ENCODE measurements at places on chromosomes 5 and 9. TPM values are rescaled to one million over a fixed set of nuclear protein-coding genes. Genes with fewer than 3 reads are reported as not detected.

AQP7 gene
- total RNA-seq: 0.25 TPM

PCDHB15 gene
- total RNA-seq: 9.4 TPM

PPP3R2 gene
- not detected for total RNA-seq

SPAAR gene
- not detected for total RNA-seq

ESM1 gene
- not detected for total RNA-seq

PRXL2C gene
- 4.2 TPM for total RNA-seq

ENC1 gene
- 73.8 TPM for total RNA-seq

AGXT2 gene
- total RNA-seq: not detected

ADAM19 gene
- 20.9 TPM for total RNA-seq

- no peak for DNase-seq
Measured at GRCh38 chr5:62167561-62168057, 138.4 kb upstream of the KIF2A start.

GRCh38 chr9:86667307-86667706 lies 280.0 kb downstream of the GAS1 start:
- DNase-seq: no peak

GRCh38 chr5:151344088-151344487 lies 3.3 kb downstream of the SLC36A2 start:
- DNase-seq: no peak

GRCh38 chr9:18499980-18500379 lies 26.0 kb downstream of the ADAMTSL1 start:
- DNase-seq: no peak

DNA sequence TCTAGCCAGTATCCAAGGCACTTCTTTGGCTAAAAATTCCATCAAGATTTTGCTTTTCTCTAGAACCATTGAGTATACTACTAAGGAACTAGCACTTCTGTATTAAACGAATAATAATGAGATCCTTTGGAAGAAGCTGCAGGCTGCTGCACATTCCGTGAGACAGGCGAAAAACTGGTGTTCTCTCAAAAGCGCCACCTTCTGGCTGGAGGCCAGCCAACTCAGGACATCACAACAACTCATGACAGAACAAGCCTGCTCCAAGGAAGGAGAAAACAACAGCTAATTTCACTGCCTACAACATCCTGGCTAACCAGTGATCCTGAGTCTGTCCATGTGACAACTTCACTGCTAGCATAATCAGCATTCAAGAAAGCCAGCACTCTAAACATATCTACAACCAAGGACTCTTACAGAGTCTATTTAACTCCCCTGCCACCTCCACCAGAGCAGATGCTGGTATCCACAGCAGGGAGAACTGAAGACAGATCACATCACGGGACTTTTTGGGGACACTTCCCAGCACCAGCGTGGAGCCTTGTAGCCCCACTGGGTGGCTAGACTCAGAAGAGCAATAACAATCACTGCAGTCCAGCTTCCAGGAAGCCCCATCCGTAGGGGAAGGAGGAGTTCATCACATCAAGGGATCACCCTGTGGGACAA lies 150.5 kb downstream of the YTHDC2 start:
- DNase-seq: peak; percentile 16

DNA sequence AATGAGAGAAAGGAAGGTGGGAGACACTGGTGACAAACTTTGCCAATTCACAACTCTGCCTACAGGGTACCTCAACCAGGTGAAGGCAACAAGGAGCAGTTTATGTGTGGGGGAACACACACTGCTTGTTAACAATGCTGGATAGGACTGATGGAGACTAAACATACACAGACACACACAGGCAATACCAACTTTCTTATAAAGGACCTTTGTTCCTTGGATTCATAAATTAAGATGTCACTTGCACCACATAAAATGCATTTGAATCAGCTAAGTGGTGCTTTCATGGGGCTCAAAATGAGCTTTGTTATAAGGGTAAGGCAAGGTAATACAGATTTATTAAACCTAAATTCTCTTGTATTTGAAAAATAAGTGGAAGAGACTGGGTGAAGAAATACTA lies 4.0 kb downstream of the TSTD2 start:
- no peak for DNase-seq

GRCh38 chr9:110835859-110836271 lies 167.3 kb downstream of the MUSK start:
- DNase-seq: no peak

- no peak for DNase-seq
Measured at GRCh38 chr5:122741681-122742080, 33.2 kb upstream of the SNX2 start.

DNA sequence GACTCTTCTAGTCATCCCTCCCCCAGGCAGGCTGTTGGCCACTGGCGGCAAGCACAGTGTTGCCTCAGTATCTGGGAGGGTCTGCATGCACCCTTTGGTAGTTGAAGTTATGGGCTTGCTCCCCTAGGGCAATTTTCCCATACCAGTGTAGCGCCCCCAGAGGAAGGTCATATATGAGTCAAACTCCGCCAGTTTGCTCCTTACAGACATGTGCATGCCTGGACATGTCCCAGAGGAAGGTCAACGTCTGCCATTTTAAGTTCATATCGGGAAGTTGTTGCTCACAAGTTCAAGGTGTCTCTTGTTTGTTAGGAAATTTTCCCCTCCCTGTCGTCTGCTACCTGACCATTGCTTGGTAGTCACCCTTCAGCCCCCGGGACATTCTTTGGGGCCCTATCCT lies 51.3 kb upstream of the MROH2B start:
- DNase-seq: no peak

DNA sequence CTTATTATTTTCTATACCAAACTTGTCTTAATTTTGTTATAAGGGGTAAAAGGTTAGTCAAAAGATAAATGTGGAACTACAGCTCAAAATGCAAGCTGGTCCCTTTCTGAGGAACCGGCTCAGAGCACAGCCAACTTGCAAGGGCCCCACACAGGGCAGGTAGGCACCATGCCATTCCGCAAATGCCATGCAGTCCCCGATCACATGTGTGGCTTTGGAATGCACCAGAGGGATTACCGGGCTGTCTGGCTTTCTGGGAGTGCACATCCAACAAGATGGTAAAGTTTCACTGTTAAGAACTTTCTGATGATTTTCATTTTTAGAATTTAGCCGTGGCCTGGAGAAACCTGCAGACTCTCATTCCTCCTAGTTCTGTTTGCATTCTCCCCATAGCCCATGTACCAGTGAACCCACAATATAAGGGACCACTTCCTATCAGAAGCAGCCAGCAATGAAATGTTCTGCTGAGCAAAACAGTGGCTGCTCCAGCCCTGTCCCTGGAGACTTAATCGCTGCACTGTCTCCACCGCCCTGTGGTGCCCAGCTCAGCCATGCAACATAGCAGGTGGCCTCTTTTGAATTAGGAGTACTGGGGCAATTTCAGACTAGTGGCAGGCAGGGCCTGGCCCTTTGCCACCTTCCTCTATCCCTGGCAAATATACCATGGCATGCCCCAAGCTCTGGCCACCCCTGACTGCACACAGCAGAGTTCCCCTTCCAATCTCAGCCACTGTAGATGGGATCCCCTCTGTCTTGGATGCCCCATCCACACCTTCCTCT lies 11.4 kb downstream of the SHB start:
- peak; percentile 44 for DNase-seq

DNA sequence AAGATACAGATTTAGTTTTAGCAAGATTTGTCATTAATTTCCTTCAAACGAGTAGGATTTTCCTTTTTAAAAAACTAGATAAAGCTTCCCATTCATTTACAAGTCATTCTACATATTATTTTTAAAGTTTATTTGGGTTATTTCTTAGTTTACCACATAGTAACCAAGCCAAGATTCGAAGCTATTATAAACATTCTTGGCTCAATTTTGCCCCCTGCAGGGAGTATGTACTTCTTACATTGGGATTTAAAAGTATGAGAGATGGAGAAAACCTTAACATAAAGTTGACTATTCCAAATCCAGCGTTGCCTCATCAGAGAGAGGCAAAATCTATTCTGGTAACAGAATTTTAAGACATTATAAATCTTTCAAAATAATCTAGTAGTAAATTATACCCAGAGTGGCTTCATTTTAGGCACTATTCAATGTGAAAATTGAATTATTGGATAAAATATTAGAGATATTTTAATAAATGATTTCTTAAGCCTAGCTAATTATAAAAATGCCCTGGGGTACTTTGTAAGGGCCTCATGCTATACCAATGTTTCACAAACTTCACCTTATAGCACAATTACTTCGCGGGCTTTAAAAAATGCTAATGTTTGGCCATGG lies 39.1 kb downstream of the FBN2 start:
- DNase-seq: peak; percentile 49

GRCh38 chr5:158464383-158464782 lies 605.4 kb upstream of the CLINT1 start:
- DNase-seq: no peak

GRCh38 chr5:8134609-8135008 lies 265.7 kb downstream of the MTRR start:
- no peak for DNase-seq

GRCh38 chr5:132828846-132829494 lies 1.5 kb downstream of the SHROOM1 start:
- DNase-seq: no peak

DNA sequence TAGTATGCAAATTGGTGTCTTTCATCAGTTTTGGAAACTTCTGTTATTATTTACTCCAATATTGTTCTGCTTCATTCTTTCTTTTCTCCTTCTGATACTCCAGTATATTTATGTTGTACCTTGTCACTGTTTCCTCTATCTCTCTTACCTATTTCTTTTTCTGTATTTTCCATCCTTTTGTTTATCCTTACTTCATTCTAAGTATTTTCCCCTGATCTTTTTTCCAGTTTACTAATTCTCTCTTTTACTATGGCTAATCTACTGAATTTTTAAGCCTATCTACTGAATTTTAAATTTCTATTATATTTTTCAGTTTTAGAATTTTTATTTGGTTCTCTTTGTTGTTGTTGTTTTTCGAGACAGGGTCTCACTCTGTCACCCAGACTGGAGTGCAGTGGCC lies 7.4 kb downstream of the SMIM3 start:
- no peak for DNase-seq

- DNase-seq: peak; percentile 64
Measured at GRCh38 chr5:9617221-9617620, 12.9 kb downstream of the TAS2R1 start.

DNA sequence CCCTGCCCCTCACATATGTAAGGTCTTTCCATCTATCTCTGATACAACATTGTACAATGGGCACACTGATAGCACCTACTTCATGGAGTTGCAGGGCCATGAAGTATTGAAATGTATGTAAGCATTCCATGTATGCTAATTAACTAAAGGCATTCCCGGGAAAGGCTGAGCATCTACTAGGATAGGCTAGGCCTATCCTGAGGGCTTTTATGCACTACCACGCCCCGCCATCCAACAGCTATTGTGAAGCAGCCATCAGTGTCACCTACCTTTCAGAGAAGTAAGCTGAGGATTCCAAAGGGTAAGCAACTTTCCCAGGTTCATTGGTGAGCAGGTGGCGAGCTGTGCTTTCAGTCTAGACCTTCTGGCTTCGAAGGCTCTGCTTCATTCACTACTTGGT lies 47.6 kb downstream of the NSG2 start:
- no peak for DNase-seq

GRCh38 chr5:16642867-16643266 lies 26.1 kb upstream of the RETREG1 start:
- no peak for DNase-seq

- DNase-seq: peak; percentile 26
Measured at GRCh38 chr5:79508354-79508753, 5.6 kb downstream of the HOMER1 start.

DNA sequence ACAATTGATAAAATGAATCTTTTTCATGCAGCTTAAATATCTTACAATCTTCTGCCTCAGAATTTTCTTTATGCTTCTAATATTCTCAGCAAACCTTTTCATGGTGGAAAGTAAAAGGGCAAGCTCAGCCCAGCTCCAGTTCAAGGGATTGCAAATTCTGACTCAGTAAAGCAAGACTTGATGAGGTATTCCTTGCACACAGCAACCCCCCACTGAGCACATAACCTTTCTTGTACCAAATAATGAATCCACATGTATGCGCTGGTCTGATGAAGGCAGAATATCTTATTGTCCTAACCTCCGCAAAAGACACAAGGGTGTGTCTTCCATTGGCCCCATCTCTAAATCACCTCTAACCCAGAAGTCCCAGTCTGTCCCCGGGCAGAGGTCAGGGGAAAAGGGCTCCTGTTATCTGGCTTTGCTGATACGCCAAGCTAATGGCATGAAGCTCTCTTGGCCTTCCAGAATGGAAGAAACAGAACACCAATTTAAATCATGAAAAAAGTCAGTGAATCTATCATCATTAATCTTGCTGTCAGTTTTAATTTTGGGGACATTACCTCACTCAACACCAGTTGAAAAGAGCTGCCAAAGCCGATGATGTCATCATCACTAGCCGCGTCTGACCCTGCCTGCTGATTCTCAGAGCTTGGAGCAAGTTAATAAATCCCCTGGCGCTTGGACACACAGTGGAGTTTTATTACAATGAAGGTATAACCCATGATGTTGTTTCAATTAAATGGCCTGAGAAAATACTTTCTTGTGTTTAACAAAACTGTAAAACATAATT lies 592.5 kb upstream of the CLINT1 start:
- DNase-seq: peak; percentile 4

GRCh38 chr9:8349901-8350300 lies 550.3 kb upstream of the DMAC1 start:
- DNase-seq: no peak
